DMS79 treated with DMSO at 0.1 percent for 48 hours (cell line): ENCODE measurements at places on chromosomes 3 and 15.

- no peak for DNase-seq
Measured at GRCh38 chr3:70516076-70516475, 203.6 kb upstream of the MDFIC2 start.

DNA sequence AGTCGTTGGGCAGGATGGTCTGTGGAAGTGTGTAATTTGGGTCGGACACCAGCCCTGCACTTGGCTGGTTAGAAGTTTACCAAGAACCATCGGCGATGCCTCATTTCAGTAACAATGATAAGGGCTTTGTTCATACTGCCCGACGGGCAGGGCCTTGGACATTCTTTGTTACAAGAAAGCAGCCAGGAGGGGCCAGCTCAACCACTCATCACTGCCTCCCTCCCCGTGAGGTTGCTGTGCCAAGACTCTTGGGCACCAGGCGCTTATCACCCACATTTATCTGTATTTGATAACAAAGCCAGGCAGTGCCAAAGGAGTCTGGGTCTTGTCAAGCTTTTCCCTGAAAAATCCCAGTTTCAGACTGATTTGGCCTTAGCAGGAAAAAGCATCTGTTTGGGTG is 235.0 kb downstream of the ADAMTS17 start:
- no peak for DNase-seq

DNA sequence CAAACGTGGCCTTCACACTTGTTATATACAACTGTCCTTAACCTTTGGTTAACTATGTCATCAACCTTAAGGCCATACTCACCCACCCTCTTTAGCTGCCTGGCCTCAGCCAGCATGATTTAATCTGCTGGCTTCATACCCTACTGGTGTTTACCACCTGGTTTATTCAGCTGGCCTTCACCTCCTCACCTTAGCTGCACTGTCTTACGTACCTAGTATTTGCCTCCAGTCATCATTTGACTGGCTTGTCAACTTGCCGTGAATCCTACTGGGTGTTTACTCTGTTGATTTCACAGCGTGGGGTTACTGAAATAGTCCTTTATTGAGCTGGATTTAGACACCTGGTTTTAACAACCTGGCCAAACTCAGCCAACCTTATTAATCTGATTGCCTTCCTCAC is 102.8 kb downstream of the IL12A start:
- no peak for DNase-seq

GRCh38 chr3:137205394-137206045 is 247.7 kb downstream of the IL20RB start:
- DNase-seq: peak; percentile 45

GRCh38 chr15:101388046-101388445 is 93.0 kb upstream of the SNRPA1 start:
- DNase-seq: no peak

GRCh38 chr3:33062866-33063265 is 34.1 kb downstream of the GLB1 start:
- DNase-seq: no peak

GRCh38 chr3:111031538-111031937 is 40.1 kb upstream of the NECTIN3 start:
- no peak for DNase-seq

DNA sequence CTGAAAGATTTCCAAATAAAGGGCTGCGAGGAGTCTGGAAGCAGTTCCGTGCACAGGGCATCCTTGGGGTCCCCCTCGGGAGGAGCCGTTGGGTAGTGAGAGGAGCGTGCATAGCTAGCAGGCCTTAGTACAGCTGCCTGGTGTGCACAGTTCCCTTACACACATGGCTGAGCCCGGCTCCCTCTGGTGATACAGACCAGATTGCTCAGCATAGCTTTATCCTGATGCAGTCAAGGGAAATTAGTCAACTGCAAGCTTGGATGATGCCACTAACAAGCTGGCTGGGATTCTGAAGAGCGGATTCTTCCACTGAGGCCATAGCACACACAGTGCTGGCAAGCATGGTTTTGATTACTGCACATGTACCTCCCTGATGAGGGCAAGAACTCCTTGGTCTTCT is 349.4 kb downstream of the LRTM1 start:
- DNase-seq: no peak

- DNase-seq: peak; percentile 17
Measured at GRCh38 chr3:36911990-36912804, 32.7 kb downstream of the TRANK1 start.

GRCh38 chr15:71712182-71712581 is 98.2 kb upstream of the NR2E3 start:
- no peak for DNase-seq

DNA sequence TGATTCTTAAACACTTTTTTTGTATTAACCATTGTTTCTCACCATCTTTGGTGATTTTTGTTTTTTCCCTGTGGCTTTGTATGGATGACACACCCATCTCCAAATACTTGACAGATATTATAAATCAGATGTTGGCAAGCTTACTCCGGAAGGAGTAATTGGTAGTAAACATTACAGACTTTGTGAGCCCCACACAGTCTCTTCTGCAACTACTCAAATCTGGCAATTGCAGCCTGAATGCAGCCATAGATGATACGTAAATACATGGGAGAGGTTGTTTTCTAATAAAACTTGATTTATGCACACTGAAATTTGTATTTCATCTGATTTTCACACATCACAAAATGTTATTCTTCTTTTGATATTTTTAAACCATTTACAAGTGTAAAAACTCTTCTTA is 331.5 kb downstream of the ARPP21 start:
- DNase-seq: no peak

GRCh38 chr3:78832785-78833204 is 935.0 kb downstream of the ROBO1 start:
- DNase-seq: no peak

DNA sequence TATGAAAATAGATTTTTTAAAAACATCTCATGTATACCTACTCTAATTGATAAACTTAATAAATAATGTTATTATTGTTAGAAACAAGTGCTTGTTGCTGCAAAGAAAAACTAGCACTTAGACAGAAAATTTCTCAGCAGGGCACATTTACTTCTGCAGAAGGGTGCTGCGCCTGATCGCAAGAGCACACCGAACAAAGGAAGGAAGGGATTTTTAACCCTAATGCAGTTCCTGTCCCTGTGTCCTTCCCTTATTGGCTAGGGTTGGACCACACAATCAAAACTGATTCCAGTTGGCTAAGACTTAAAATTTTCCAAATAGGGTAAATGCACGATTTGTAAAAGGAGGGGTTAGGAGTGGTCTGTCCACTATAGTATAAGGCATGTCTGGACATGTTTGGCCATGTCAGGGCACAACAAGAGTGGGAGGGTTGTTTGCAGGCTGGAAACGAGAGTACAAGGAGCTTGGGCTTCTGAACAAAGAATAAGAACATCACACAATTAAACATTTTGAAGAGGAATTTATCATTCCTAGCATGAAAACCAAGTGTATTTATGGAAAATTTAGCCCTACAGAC is 4.7 kb downstream of the DTWD1 start:
- DNase-seq: no peak

GRCh38 chr15:80898040-80898439 is 91.6 kb downstream of the MESD start:
- no peak for DNase-seq

- no peak for DNase-seq
Measured at GRCh38 chr3:195104340-195104739, 166.6 kb downstream of the XXYLT1 start.

- no peak for DNase-seq
Measured at GRCh38 chr3:7543294-7543880, 682.5 kb downstream of the GRM7 start.

DNA sequence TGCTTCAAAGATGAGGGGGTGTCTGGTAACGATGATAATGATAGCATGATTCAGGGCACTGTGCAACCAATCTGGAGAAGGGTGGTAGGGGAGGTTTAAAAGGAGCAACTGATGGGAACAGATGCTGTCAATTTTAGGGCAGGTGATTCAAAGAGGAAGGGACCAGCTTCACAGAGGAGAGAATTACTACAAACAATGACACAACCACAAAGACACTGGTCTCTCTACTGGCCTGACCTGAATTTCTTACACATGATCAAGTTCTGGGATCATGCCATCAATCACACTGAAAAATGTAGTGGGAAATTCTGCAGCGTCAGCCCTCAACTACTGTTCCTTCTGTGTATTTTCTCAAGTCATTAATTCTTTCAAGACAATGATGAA is 2.6 kb upstream of the CDV3 start:
- no peak for DNase-seq

- no peak for DNase-seq
Measured at GRCh38 chr3:169362301-169362700, 301.2 kb downstream of the MECOM start.

- no peak for DNase-seq
Measured at GRCh38 chr3:184354121-184354728, 7.2 kb downstream of the CLCN2 start.

- no peak for DNase-seq
Measured at GRCh38 chr3:114974387-114974786, 172.7 kb downstream of the ZBTB20 start.

DNA sequence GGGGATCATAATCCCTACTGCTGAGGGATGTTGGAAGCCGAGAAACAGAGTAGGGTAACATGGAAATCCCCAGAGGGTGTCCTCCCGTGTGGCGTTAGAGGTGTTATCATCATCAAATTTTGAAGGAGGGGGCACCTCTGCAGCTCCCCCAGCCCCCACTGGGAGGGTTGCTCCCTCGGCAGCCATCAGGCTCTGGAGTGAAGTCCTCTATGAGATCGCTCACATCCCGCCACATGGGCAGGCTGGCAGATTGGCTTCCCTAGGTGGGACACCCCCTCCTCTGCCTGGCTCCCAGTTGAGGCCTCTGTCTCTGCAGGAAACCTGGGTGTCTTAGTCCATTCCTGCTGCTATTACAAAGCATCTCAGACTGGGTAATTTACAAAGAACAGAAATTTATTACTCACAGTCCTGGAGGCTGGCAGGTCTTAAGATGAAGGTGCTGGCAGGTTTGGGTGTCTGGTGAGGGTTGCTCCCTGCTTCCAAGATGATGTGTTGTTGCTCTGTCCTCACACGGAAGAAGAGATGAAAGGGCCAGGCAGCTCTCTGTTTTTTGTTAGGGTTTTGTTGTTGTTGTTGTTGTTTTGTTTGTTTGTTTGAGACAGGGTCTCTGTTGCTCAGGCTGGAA is 120.5 kb downstream of the NUP210 start:
- no peak for DNase-seq

- DNase-seq: no peak
Measured at GRCh38 chr3:42222942-42223693, 42.9 kb downstream of the CCK start.

DNA sequence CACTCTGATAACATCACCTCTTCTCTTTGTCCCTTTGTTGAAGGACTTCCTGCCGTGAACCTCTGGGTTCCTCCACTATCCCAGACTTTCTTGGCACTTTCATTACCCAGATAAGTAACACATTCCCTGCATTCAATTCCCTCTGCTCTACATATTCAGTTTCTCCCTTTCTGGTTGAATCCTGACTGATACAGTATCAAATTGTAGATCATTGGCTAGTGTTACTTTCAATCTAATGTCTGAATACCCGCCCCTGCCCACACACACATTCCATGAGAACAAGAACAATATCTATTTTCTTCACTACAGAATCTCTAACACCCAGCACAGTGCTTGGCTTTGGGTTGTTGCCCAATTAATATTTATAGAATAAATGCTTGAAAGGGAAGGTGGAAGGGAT is 163.5 kb downstream of the ABHD5 start:
- DNase-seq: no peak

DNA sequence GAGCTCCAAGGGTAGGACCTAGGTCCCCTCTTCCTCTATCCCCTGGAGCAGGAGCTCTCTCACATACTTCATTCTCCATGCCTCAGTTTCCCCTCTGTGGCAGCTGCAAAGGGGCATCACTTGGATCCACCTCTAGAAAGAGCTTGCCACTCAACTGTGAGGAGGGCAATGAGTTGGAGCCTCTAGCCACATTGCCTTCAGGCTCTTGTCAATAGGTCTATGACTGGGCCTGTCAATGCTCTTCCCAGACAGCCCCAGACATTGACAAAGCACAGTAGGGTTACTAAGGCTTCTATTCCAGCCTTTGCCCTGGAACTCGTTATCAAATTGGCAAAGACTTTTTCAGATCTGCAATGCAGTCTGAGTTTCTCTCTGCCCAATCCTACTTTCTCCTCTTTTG is 4.4 kb upstream of the VIPR1 start:
- DNase-seq: no peak

- no peak for DNase-seq
Measured at GRCh38 chr3:72763751-72764440, 84.3 kb downstream of the SHQ1 start.

DNA sequence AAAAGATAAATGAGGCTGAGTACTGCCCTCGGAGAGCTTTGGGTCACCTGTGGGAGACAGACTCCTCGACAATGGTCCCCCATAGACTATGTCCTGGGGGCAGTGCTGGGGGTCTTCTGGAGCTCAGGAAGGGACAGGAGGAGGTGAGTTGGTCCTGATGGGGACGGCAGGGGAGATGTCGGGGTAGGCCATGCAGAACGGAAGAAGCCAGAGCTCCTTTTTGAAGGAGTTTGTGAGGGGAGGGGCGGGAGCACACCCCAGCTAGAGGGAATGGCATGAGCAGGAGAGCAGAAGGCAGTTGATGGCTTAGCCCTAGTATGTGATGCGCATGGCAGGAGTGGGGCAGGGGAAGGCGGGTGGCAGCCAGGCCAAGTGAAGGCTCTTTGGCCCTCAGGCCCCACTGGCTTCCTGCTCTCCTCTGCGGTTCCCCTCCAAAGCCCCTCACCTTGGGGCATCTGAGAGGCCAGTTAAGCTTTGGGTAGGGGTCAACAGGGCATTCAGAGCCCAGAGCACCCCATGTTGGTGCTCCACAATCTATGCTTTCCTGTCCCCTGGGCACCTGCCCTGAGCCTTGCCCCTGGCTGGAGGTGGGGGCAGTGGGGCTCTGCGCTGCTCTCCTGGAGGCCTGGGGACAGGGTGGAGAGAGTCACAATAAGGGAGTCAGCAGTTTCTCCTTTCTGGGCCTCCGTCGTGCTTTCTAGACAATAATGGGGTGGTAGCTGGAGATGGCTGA is 179.3 kb downstream of the SMAD6 start:
- no peak for DNase-seq

DNA sequence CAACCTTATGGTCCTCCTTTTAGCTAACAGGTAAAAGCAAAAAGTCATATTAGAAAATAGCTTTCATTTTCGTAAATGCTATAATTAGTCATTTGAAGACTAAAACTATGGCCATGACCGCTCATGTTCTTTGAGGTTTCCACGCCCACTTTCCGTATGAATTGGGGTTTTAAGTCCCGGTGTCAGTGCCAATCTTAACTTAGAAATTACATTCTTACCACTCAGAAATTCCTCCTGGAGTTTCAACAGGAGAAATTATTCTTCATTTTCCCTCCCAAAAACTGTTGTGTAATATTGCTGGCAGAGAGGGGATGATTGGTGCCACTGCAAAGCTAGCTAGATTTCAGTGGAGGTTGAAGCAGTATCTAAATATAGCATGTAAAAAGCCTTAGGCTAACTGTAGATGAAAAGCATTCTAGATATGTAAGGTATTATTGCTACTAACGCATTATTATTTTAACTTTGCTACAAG is 71.0 kb upstream of the MDFIC2 start:
- no peak for DNase-seq

- DNase-seq: no peak
Measured at GRCh38 chr3:171204942-171205341, 178.4 kb upstream of the SLC2A2 start.

GRCh38 chr15:70322051-70322668 is 224.4 kb upstream of the TLE3 start:
- DNase-seq: no peak
